Effector CD8-positive, alpha-beta T cell (primary cell): ENCODE measurements at places on chromosomes 7 and 10.

DNA sequence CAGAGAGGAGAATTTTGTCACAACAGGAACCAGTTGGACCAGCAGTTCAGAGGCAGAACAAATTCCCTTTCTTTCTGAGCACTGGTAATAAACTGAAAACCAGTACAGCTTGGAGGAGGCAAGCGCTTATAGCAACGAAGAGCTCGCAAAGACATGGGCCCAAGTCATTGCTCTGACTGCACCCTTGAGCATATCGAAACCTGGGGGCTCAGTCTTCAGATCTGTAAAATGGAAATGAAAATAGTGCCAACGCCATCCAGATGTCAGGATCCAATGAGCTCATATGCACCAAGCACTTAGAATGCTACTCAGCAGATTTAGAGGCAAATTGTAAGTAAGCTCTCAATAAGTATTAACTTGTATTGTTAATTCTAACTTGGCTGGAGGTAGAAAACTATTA, 14.4 kb upstream of the CALU start:
- no peak for DNase-seq

DNA sequence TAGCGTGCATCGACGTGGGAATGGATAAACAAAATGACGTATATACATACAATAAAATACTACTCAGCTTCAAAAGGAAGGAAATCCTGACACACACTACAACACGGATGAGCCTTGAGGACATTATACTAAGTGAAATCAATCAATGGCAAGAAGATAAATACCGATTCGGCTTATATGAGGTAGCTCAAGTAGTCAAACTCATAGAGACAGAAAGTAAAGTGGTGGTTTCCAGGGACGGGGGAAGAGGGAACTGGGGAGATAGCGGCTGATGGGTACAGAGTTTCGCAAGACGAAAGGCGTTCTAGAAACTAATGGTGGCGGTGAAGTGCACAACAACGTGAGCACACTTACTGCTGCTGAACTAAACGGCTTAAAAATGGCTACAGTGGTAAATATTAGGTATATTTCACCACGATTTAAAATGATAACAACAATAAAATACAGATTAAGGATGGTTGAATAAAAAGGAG, 516.7 kb downstream of the PARD3 start:
- DNase-seq: no peak

DNA sequence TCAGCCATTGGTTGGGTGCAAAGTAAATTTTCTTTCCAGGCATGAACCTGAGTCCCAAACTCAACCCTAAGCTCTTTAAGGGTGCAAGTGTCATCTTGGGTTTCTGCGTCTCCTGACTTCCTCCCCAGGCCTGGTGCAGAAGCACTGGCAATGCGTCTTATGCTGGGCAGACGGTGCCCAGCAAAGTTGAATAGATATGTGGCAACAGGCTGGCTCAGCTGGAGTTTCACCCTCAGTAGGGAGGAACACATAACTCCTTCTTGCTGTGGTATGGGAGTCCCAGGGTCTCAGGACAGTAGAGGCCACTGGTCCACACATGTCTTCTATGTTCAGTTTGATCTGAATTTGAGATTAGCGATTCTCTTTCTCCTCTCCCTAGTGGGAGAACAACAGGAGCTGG, 181.3 kb downstream of the RPS24 start:
- no peak for DNase-seq

DNA sequence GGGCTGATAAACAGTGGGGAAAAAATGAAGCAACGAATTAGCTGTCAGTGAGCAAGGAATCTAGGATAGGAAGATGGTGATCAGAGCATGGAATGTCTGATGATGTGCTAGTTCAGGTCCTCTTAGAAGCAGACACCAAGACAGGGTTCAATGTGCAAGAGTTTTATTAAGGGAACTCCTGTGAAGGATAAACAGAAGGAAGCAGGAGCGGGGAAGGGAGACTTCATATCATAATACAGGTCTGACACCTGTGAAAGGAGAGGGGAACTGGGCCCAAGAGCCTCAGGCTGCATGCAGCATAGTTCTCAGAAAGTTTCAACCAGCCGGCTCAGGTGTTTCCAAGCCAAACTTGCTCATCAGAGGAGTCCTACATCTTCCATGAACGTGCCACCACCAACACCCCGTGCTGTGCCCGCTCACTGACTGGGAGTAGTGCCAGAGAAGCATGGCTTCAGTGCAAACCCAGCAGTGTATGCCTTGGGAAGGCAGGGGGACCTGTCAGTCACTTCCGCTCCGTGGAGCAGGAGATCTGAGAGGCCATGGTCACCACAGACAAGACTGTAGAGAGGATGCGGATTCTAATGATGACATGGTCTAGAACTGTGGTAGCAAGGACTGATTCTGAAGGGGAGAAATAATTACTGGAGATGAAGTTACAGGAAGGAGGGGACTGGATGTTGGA, 45.8 kb downstream of the ZNF800 start:
- DNase-seq: no peak

GRCh38 chr10:74901301-74901700, 74.9 kb downstream of the KAT6B start:
- DNase-seq: no peak

- no peak for DNase-seq
Measured at GRCh38 chr7:87253589-87254087, 34.1 kb upstream of the TMEM243 start.

DNA sequence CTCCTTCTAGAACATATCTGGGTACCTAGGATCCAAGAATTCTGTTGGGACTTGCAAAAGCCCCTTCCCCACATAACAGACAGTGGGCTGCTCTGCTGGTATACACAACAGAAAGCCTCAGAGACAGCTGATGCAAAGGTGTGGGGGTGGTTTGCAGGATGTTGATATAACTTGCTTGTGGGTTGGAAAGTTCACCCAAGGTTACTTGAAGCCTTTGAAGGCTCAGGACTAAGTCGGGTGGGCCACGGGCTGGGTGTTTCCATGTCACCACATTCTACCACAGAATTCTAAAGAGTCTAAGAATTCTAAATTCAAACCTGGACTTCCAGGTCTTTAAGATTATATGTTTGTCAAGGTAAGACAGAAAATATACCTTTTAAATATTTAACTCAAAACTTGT, 7.4 kb upstream of the NRCAM start:
- no peak for DNase-seq

DNA sequence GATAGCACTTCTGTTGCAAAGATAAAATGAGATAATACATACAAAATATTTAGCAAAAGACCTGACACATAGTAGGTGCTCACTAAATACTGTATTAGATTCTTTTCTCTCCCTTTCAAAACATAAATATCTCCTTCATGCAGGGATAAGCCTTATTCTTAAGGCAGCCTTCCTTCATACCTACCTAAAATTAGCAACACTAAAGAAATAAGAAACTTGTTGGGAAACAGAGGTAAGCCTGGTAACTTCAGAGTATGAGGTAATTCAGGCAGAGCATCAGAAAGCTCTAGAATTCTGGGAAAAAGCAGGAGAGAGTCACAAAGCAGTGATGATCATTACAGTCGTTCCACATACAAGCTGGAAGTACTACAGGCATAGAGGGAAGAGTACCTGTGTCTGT, 15.2 kb downstream of the HIBADH start:
- DNase-seq: no peak

DNA sequence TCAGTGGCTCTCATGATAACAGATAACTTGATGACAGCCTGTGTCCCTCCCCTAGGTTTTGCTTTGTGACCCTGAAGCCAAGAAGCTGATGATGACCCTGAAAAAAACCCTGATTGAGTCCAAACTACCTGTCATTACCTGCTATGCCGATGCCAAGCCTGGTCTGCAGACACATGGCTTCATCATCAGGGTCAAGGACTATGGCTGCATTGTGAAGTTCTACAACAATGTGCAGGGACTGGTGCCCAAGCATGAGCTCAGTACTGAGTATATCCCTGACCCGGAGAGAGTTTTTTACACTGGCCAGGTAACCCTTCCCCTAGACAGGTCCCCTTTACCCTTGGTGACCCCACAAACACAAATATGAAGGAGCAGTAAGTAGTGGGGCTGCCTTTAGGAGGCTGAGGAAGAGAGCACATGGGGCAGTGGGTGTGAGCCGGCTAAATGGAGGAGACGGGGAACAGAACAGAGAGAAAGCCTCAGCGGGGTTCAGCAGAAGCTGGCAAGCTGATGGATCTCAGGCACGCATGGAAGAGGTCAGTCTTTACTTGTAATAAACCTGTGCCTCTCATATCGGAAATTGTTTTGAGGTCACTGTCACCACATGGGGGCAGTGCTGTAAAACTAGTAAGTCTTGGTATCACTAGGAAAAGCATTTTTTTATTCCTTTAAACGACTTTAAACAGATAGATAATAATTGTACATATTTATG, 20.2 kb downstream of the PDCD11 start:
- peak; percentile 49 for DNase-seq

DNA sequence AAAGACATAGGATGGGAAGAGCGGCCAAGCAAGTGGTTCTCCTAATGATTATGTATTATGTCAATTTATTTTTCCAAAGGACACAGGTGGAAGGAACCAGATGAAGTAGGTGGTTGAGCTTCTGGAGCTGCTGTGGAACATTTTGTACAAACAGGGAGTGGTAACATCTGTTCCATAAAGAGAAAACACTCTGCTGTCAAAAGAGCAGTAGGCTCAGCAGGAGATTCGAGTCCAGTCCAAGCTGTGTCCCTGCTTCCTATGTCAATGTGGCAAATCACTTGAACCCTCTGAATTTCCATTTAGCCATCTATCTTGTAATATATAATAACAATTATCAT, 448.0 kb upstream of the ANKRD30A start:
- no peak for DNase-seq

DNA sequence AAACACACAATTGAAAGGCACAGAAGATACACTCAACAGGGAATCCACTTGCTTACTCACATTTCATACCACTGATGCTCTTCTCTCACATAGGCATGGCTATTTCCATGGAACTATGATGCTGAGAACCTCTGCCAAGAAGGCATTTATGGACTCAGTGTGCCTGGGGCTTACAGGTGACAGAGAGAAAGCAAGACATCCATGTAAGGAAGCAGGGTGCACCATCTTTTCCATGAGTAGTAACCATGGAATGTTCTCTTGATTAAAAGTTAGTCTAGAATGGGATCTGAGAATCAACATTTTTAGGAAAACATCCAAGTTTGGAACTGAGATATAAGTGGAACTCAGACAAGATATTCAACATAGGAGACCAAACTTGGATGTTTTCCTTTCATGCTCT, 52.5 kb upstream of the MACC1 start:
- no peak for DNase-seq

- no peak for DNase-seq
Measured at GRCh38 chr7:749140-749551, 22.1 kb upstream of the PRKAR1B start.

GRCh38 chr7:44618753-44619152, 12.3 kb downstream of the OGDH start:
- DNase-seq: no peak

GRCh38 chr10:101695404-101695890, 477 bp upstream of the FBXW4 start:
- no peak for DNase-seq

- DNase-seq: no peak
Measured at GRCh38 chr10:11018855-11019631, 1.4 kb downstream of the CELF2 start.

DNA sequence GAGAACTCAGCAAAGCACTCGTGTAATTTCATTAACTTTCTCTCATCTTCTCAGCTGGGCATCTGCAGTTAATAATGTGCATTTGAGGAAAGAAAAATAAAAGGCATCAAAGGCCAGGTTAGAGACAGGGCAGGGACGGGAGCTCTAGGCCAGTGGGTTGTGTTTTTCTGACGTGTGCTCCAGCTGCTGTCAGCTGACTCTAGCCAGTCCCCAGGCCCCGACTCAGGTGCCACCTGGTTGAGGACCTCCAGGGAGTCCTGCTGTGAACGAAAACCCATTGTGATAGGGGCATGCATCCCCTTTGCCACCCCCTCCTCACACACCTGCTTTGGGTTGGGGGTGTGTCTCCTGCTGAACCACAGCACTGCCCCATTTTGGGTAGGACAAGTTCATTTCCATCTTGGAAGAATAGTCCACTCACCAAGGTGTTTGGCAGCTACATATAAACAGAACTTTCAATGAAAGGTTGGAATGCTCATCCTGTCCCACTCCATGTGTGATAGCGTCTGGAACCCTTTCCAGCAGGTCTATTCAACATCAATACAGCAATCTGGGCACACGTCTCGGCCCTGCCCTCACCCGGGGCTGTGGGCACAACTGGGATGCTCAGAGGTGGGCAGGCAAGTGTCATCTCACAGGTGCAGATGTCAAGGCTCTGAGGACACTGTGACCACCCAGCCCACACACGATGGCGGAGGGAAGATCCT, 146.1 kb upstream of the FAM20C start:
- DNase-seq: no peak

- DNase-seq: no peak
Measured at GRCh38 chr7:116215551-116215950, 5.2 kb downstream of the TES start.

DNA sequence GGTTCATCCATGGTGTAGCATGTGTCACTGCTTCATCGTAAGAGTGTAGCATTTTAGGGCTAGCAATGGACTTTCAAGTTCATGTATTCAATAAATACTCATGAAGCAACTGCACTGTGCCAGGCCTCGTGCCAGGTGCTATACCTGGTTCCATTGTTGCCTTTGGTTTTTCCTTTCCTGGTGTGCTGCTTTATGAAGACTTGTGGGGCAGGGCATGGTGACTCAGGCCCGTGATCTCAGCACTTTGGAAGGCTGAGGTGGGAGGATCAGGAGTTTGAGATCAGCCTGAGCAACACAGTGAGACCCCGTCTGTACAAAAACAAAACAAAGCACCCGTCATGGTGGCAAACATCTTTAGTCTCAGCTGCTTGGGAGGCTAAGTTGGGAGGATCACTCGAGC, 2.2 kb upstream of the CPA4 start:
- no peak for DNase-seq

- DNase-seq: no peak
Measured at GRCh38 chr7:124930173-124930623, 573 bp upstream of the POT1 start.

- DNase-seq: no peak
Measured at GRCh38 chr10:97028126-97028831, 157.5 kb downstream of the SLIT1 start.

DNA sequence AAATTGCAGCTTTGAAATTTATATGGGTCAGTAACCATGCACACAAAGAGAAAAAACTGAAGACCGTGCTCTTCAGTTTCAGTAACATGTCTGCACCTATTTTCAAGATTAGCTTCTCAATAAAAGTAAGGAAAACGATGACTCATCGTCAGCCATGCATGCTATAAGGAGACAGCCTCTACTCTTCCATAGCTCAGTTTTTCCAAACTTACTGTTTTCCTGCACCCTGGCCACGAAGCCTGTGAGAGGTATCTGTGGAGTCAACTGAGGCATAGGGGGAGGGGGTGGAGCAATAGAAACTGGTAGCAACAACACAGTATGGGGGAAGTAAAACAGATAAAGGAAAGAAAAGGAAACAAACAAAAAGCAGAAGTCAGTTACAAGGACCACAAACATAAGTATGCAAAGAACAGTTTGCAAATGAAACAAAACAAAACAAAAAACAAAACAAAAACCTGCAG, 58.0 kb downstream of the PDSS1 start:
- no peak for DNase-seq

GRCh38 chr7:145265180-145265579, 429.3 kb upstream of the TPK1 start:
- DNase-seq: no peak
